Transverse colon (tissue), 4 donors: ENCODE measurements at places on chromosomes 5 and 9. TPM values are rescaled to one million over a fixed set of nuclear protein-coding genes. Genes with fewer than 3 reads are reported as not detected.

- peak; percentile 45 for DNase-seq
Observed at GRCh38 chr9:121557581-121558447, 58.2 kb upstream of the GGTA1 start.

ARHGEF39 gene
- total RNA-seq: 1.6 TPM

ADAMTS12 gene
- total RNA-seq: 0.60 TPM

DOK3 gene
- total RNA-seq: 17.2 TPM

GRCh38 chr9:78040726-78041125 lies 9.1 kb upstream of the GNAQ start:
- DNase-seq: no peak

ATP10B gene
- 155 TPM for total RNA-seq

DNA sequence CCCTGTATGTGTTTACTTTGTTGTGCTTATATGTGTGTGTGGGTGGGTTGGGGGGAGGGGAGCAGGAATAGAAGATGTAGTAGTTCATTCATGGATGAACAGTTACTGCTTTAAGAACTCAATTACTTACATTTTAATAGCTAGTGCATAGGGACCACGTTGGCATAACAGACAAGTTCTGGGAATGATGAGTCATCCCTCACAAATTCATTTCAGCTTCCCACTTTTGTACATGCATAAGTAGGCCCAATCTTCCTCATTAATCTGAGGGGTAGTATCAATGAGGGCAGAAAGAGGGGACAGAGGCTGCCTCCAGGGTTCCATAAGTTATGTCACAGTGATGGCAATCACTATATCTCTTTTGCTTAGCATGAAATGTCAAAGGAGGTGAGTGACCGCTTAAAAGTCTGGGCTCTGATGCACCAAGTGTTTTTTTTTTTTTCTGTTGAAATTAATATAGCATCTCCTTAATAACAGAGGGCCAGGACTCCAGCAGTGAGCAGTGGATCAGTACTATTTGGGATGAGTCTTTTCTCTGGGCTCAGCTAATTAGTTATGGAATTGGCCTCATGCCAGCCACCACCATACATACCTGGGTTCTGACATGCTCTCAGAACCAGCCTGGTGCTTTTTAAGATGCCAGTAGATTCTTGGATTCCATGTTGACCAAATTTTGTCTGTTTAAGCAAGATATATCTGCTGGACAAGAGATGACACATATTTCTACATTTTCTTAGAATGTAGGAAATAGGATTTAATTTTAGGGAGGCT lies 37.1 kb downstream of the PRDM6 start:
- no peak for DNase-seq

MAN1B1 gene
- total RNA-seq: 56.5 TPM

ADGRV1 gene
- 6.0 TPM for total RNA-seq

- no peak for DNase-seq
Observed at GRCh38 chr9:137816531-137817235, 60.9 kb upstream of the CACNA1B start.

KLF9 gene
- total RNA-seq: 111 TPM

DNA sequence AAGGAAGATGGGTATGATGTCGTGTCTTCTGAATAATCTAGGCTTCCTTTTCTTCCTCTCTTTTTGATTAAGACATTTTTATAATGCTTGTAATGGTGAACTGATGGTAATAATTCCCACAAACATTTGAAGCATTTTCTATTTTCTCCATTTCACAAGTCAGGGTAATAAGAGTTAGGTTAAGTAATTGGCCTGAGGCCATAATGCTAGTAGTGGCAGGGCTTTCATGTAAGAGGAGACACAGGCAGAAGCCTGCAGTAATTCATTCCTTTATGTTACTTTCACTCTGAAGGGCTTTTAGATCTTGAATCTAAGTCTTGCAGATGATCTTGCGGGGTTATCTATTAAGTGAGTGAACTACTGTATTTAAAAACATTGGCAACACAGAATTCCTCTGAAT lies 374.9 kb downstream of the MAT2B start:
- no peak for DNase-seq

DNA sequence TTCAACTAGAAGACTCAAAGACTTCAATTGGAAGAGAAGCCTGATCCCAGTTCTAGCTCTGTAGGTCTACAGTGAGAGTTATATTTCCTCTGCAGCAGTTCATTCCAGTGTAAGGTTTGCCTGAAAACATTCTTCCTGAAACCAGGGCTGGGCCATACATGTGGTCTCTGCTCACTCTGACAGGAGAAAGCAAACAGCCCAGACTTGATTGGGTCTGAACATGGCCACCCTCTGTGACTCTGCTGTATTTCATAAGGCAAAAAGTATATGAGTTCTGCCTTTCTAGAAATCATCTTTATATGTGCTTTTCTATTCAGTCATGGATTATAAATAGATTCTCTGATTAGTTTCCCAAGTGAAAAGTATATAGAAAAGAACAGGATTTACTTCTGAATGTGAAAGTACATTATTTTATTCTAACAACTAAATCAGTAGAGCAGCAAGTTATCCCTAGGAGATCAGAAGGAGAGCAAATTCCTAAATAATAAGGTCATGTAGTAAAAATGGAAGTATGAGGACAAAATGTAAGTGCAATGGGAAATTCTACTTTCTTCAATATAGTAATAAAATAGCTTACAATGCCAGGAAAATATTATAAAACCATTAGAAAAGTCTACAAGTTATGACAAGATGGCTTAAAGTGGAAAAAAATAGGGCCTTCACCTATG lies 144.3 kb downstream of the EFNA5 start:
- no peak for DNase-seq

- DNase-seq: no peak
Observed at GRCh38 chr5:142437563-142437962, 112.7 kb upstream of the SPRY4 start.

AK3 gene
- 25.9 TPM for total RNA-seq

GRCh38 chr9:17367035-17367434 lies 211.8 kb upstream of the SH3GL2 start:
- no peak for DNase-seq

DNA sequence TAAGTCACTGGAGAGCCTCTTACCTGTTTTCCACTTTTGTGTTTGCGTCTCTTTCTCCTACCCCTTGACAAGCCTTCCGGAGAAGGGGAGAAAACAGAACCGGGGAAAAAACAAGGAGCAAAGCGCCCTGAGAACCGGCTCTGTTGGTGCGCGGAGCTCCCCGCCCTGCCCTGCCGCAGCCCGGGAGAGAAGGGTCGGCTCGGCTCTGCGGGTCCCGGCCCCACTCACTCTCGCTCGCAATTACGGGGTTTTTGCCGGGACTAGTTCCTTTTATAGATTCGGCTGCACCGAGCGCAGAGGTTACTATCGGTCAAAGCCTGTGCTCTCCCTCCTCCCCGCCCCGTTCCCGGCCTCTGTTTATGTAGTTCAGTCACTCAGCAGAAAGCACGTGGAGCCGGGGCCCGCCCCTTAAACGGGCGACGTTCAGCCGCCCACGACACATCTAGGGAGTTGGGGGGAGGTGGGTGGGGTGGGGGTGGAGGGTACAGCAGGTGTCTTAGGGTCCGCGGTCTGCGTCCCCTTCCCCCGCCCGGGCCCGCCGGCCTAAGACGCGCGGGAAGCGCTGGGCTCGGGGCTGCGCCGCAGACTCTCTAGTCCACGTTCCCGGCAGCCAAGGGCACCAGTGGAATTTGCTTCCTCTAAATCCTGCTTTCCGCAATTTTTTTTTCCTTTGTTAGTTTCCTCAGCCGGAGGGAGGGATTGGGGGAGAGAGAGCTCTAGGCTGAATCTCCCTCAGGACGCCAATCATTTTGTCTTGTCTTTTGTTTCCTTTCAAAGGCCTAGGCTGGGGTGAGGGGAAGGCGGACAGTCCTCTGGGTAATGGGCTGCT lies at the start of gene ABCA1:
ABCA1 (minus strand) TSS at position 244 of the 829 bp plus-strand sequence. CDS start 24,476 bp downstream, outside the sequence.
- peak; percentile 95 for DNase-seq

GRCh38 chr5:31023105-31023504 lies 170.4 kb upstream of the CDH6 start:
- DNase-seq: no peak

DNA sequence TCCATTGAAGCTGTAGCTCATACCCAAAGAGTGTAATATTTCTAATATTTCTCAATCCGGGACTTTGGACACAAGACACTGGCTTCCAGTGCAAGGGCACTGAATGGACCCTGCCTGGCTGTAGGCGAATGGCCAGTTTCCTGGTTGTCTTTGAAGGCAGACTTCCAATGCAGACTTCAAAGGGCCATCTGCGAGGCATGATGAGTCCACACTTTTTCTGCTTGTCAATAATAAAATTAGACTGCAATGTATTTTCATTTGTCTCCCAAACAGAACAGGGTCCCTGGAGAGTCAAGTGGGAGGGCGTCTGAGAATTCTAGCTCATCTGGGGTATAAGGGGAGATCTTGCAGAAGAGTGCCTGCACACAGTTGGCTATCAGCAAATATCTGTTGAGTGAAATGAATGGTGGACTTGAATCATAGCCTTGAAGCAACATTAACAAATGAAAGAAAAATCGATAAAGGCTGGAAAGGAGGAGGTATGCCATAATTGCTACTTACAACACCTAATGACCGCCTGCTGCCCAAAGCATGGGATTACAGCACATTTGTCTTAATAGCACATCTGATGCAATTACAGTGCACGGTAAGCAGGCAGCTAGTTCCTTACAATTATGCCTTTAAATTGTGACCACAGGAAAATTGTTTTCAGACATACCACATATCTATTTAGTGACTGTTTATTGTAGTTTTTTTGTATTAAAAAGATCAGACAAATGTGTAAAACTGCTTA lies 137.5 kb downstream of the ARHGEF28 start:
- no peak for DNase-seq

DNA sequence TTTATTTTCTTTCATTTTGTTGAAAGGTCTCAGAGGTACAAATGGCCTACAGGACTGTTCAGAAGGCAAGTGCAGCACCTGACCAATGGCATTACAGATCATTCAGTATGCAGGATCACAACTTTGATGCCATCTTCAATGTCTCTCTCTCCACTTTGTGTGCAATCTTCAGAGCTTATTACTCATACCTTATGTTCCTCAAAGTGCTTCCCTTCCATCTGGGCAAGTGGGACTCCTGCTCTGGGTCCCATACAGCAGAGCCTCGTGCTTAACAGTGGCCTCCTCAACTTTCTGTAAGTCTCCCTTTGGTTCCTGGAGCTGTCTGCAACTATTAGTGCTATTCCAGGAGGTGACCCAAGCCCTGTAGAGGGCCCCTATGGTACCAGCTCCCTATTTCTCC lies 358.4 kb upstream of the RPS23 start:
- DNase-seq: no peak

CA9 gene
- total RNA-seq: not detected

DNA sequence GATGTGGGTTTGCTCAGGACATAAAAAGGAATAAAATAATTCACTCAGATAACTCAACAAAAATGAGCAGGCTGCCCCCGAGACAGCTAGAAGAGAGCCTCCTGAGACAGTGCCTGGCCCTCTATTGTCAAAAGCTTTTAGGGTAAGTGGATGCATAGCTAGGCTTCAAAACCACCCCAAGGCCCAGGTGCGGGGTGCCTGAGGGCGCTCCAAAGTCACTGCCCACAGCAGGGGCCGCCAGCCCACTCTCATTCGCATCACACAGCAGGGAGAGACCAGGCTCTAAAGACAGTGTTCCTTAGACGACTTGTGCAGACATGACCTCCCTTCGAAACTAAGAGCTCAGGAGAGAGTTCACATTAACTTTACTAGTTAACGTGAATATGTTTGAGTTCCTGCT lies 271.5 kb downstream of the FSTL4 start:
- no peak for DNase-seq

DNA sequence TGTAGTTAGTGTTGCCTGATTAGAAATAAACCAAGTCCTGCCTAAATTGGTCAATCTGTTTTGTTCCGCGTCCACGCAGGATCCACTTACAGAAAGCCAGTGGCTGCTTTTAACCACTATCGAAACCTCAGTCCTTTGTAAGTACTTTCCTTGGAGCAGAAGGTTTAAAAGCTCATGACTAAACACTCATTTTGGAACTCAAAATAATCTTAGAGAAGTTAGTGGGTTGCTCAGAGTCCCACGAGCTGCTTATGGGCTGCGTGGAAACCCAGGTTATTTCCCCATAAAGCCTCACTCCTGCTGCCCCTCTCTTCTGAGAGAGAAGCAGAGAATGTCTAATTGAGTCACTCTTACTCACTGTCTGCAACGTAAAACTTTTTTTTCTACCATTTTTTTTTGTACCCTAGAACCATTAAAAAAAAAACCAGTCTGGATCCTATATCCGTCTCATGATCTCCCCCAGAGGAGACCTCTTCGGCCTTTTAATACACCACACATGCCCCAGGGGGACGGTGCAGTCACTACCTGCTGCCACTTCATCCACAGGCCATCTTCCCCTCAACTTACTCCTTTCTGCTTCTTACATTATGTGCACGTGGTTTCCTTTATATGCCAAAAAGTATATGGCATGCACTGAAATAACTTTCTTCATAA lies 7.6 kb downstream of the BASP1 start:
- DNase-seq: no peak

- DNase-seq: no peak
Observed at GRCh38 chr5:177592905-177593304, 902 bp downstream of the TMED9 start.

DNA sequence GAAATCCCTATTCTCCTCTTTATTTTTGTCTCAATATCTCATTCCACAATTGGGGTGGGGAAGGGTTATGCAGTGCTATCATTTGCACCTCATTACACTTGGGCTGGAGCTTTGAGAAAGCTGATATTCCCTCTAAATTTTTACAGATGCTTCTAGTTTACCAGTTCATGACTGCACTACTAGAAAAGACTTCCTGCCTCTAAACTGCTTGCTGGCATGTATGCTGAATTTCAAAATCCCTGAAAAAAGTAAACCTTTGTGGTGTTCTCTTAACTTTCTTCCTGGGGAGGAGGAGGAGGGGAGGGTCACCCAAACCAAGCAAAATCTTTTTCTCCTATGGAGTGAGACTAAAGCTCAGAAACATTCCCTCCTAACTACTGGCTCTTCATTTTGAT lies 45.1 kb downstream of the BNC2 start:
- no peak for DNase-seq
